ENCODE measurements at places on chromosomes 4 and X.
A peak's percentile ranks its signal among the peaks of the same experiment; 100 is the strongest.

- no peak for DNase-seq
These were observed 58.0 kb downstream of the STAP1 start for GRCh38 chr4:67616478-67616877.

DNA sequence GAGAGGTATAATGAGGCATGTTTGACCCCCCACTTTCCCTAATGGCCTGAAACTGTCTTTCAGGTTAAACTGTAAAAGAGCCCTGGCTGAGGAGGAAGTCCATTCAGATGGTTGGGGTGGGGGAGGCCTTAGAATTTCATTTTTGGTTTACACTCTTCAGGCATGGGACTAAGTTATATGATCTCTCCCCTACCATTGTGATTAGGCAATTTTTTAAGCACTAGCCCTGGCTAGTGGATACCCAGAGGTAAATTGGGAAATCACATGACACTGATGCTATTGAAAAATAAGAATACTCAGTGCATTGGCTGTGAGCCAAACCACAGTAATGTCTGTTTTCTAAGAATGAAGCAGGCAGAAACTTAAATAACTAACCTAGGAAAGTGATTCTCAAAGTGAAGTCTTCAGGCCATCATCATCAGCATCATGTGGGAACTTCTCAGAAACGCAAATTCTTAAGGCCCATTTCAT, 149.7 kb downstream of the RRAGB start:
- DNase-seq, result peak; percentile 16

DNA sequence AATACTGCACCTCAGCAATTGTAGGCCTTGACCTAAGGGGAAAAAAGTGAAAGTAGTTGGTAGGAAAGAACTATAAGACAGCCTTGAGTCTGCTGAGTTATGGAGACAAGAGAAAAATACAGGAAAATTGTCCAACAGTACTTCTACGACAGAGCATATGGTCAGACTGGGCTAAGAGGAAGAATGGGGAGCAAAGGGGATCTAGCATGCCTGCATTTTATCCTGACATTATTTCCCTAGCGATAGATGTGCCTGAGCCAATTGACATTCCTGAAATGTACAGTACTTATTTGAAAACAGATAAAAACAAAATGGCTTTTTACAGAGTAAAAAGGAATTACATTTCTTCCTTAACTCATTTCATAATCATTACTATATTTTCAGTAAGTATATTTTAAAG, 22.2 kb downstream of the GUCY1A1 start:
- no peak for DNase-seq

- no peak for DNase-seq
These were observed 8.7 kb upstream of the PDHA2 start for GRCh38 chr4:95831166-95831565.

- no peak for DNase-seq
These were observed 125.4 kb upstream of the CHRDL1 start for GRCh38 chrX:110920991-110921390.

Data from NAMALWA (cell line).